Stimulated activated naive B cell treated with anti-CD40 and anti-IgM and Interleukin-4, amounts not matched to agents 10 μg/mL and 1 μg/mL and 100 μg/mL, for 72 hours (primary cell): ENCODE measurements at places on chromosomes 3 and 15.

DNA sequence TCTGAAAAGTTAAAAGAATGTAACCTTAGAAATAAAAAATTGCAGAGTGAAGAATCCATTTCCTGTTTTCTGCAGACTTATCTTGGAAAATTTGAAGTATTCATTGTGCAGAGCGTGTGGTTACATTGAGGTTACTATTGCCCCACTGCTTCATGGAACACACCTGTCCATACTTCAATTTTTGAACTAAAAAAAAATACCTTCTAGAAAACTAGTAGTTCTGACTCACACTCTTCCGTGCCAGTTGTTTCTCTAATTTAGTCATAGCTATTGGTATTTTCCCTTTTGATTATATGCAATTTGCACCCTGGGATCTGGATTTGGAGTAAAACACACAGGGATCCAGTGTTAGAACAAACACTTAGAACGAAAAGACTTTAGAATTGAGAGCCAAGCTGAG is 111.8 kb upstream of the LYSMD4 start:
- DNase-seq = no peak

GRCh38 chr15:75223688-75224087 is 22.0 kb downstream of the C15orf39 start:
- DNase-seq = no peak

GRCh38 chr15:65217526-65218482 is 6.5 kb upstream of the CILP start:
- DNase-seq = no peak

GRCh38 chr3:188274249-188274915 is 120.4 kb downstream of the LPP start:
- no peak for DNase-seq
